ENCODE measurements at places on chromosomes 4 and X.

DNA sequence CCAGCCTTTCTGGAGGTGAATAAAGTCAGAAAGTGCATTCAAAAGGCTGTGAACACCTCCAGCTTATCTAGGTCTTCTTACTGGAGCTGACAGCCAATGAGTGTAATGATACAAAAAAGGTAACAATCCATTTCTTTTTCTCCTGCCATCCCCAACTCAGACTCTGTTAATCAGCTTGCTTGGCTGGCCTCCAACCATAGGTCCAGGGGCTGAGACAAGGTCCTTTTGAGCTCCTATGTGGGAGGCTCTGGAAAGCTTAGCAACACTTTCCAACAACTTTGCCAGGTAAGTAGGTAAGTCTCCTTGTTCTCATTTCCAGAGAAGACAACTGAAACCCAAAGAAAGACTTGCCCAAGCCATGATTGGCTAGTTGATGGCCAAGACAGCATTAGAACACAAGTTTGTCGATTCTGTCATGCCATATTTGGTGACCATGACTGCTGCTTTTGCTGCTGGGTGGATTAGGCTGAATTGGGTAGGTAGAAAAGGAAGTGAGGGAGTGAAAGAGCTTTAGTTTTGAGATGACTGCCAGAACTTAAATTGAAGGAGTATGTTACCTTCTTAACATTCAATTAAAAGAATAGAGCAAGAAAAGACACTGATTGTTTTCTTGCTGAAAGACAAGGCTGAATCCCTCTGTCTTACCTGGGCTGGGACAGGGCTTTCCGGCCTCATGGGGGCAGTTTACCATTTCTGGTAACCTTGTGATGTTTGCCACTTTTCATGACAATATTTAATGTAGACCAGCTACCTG is 22.8 kb downstream of the VSIG4 start:
- no peak for DNase-seq

- DNase-seq, result no peak
Observed at GRCh38 chr4:52574036-52574435, 85.1 kb downstream of the USP46 start.

GRCh38 chr4:147864607-147865006 is 132.7 kb downstream of the ARHGAP10 start:
- DNase-seq, result no peak

DNA sequence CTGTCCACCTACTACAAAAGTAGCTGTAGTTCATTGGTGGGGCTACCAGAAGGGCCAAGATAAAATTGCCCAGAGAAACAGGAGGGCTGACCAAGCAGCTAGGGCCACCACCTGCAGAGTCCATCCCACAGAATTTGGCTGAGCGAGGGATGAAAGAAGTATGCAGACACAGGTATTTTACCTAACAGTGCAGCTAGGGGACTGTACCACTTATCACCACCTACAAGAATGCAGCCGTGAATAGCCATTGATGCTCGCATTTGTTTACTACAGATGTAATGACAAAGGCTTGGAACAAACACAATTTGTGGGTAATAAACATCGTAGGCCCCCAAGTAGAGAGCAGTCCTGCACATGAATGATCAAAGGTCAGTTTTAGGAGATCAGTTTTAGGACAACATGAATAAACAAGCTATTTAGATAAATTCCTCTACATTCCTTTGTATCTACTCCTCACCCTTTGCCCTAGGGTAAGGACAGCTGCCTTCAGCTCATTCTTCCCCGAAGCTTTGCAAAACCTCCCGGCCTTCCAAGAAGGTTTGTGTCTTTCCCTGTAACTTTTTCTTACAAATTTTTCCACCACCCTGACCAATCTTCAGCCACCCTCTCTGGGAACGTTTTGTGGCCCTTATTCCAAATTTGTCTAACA is 49.5 kb downstream of the ZNF718 start:
- DNase-seq, result no peak

DNA sequence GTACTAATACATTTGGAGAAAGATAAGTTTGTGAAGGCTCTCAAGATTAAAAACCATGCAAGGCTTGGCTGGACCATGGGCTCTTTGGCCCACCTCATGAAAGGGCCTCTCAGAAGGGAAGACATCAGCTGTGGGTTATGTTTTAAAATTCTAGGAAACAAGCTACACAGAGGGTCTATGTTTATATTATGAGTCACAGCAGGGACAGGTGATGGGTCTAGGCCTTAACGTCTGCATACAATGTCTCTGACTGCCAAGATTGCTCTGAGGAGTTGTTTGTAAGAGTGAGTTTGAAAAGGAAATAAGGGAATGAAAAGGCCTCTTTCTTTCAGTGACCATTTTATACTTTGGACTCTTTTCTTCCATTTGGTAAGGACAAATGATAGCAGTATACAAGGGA is 77.0 kb upstream of the ARMCX2 start:
- no peak for DNase-seq

- DNase-seq, result no peak
Observed at GRCh38 chr4:182465979-182466378, 222.8 kb downstream of the TENM3 start.

- DNase-seq, result no peak
Observed at GRCh38 chrX:6299724-6300123, 71.1 kb upstream of the NLGN4X start.

- no peak for DNase-seq
Observed at GRCh38 chr4:2768921-2769336, 12.8 kb upstream of the TNIP2 start.

DNA sequence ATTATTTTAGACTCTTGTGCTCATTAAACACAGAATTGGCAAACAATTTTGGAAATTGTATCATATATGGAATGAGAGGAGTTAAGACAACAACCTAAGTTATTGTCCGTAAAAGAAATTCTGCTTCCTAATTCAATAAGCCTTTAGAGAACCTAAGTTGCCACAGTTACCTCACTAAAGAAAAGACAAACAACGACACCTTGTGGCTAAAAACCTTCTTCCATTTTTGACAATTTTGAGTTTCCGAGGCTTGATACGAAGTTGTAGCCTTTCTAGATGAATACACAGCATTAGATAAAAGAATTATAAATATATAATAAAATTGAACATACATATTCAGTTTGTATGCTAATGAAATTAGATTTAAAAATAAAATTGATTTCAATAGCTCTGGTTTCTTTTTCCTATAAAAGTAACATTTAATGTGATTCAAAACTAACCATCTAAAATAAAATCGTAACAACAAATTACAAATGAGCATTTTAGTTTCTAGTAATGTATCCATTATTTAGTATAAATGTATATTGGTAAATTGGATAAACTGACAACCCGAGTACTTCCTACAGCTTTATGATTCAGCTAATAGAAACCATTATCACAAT is 275.1 kb downstream of the GPM6A start:
- peak; percentile 20 for DNase-seq

GRCh38 chr4:40211224-40212185 is 14.7 kb downstream of the RHOH start:
- no peak for DNase-seq

DNA sequence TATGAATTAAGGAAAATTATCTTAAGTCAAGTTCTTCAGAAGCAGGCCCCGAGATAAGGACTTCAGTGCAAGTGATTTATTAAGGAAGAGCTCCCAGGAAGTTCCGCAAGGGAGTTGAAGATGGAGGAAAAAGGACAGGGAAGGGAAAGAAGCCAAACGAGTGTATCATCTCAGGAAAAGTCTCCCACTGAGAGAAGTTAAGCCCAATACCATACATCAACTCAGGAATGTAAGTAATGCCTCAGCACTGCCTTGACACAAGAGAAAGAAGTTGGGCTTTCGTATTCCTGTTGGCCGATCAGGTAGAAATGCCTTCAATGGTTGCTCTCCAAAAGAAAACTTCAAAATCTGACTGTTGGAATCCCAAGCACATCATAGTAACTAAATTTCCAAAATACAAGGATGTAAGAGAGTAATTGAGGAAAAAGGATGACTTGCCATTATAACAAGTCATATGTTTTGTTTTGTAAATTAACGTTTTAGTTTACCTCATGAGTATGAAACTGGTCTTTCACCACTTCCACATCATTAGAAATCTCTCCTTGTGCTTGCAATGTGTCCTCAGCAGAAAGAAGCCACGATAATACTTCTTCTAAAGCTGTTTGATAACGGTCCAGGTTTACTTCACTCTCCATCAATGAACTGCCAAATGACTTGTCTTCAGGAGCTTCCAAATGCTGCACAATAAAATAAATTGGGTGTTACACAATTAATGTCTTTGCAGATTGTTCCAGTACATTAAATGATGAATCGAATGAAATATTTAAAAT is 566.7 kb downstream of the DMD start:
- no peak for DNase-seq

DNA sequence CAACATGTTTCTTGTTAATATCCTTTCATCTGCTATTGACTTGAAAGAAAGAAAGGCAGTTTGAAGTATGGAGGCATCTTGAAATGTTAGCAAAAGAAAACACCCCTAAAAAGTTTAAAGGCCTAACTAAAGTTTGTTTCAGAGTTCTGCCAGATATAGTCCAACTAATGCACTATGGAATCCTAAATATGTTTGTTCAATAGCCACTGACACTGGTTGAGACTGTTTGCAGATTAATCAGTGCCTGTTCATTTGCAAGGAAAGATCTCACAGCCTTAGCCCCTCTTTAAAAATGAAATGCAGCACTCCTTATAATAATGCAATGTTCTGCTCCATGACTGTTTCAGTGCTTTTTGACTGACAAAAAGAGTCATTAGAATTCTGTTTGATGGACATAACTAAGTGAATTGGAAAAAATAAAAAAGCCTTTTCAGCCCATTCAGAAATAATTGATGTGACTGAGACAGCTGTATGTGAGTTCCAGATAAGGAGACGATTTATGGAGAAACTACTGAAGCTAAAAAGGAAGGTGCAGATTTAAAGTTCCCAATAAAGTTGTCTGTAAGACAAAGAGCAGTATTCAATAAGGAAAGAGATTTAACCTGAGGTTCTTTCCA is 192.0 kb downstream of the PCDH7 start:
- DNase-seq, result no peak

DNA sequence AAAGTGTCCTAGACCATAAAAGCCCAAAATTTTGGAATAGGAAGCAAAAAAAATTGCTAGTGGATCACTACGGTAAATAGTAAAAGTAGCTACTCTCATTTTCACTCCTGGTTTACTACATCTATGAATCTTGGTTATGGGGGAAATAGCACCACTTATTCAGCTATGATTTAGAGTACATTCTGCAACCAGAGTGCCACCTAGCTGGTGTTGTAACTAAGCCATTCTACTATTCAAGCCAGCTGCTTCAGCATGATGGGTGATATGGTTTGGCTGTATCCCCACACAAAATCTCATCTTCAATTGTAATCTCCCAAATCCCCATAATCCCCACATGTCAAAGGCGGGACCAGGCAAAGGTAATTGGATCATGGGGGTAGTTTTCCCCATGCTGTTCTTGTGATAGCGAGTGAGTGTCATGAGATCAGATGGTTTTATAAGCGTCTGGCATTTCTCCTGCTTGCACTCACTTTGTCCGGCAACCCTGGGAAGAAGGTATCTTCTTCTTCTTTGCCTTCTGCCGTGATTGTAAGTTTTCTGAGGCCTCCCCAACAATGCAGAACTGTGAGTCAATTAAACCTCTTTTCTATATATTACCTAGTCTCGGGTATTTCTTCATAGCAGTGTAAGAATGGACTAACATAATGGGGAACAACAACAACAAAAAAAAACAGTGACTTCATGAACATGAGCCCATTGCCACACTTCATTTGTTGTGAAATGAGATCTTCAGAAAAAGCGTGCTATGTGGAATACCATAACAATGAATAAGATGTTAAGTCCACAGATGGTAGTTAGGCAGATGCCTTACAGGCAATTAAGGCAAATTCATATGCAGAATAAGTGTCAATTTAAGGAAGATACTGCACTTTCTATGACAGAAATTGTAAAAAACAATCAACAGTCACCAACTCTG is 280.1 kb downstream of the PABPC4L start:
- no peak for DNase-seq

GRCh38 chr4:125836597-125837195 is 521.9 kb downstream of the FAT4 start:
- no peak for DNase-seq

DNA sequence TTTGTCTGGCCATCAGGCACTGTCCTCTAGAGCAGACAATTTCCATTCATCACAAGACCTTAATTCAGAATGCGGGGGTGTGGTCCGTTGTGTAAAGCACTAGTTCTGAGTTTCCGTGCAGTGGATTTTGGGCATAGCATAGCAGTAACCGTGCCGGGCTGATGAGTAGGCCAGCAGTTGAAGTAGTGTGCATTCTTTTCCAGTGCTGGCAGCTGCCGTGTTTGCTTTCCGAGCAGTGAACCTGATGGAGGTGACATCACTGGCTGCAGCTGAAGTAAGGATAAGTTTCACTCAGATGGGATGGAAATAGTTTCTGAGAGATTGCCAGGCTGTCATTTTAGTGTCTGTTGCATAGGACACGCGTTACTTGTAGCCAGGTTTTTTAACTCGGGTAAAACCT is 107.0 kb upstream of the STIM2 start:
- peak; percentile 19 for DNase-seq

DNA sequence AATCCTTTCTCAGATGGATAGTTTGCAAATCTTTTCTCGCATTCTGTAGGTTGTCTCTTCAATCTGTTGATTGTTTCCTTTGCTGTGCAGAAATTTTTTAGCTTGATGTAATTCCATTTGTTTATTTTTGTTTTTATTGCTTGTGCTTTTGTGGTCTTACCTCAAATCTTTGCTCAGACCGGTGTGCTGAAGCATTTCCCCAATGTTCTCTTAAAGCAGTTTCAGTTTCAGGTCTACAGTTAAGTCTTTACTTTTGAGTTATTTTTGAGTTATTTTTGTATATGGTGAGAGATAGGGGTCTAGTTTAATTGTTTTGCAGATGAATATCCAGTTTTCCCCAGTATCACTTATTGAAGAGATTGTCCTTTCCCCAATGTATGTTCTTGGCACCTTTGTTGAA is 18.2 kb upstream of the SLC25A14 start:
- no peak for DNase-seq

- DNase-seq, result no peak
Observed at GRCh38 chr4:126697748-126698147, 935.0 kb upstream of the INTU start.

DNA sequence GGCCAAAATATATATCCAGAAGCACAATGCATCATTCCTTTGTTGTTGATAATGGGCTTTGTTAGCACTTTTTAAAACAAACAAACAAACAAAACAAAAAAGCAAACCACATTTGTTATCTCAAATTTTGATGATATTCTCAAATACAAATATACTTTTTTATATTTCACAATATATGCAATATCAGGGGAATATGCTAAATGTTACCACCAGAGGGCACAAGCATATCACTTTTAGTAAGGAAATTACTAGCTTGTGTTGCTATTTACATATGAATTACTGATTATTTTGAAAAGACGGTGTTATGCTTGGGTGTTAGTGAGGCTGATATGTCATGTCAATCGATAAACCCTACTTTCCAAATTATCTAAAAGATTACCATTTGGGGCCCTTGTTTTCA is 29.1 kb downstream of the RIPPLY1 start:
- no peak for DNase-seq

GRCh38 chrX:135509885-135510284 is 10.6 kb upstream of the INTS6L start:
- no peak for DNase-seq

DNA sequence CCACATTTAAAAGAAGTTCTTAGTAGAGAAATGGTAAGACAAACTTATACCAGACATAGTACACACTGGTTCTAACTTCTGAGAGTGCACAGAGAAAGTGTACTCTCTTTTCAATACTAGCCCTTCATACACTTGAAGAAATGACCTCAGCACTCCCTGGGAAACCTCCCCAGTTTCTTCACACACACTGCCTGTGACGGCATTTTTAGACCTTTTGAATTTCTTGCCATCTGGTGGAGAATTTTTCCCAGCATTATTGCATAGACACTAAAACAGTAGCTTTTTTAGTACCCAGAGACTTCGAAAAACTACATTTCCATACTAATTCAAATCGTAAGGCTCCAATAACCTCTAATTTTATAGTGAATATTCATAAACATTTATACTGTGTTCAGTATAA is 341.6 kb upstream of the MAOA start:
- DNase-seq, result no peak

All from DMS 273 treated with DMSO at 0.1 percent for 48 hours (cell line).